ENCODE measurements at places on chromosomes 13 and 19. TPM values are rescaled to one million over a fixed set of nuclear protein-coding genes. Genes with fewer than 3 reads are reported as not detected.
A peak's percentile ranks its signal among the peaks of the same experiment; 100 is the strongest.

Gene C19orf38
- total RNA-seq, result 0.66 TPM

Gene PCDH17
- total RNA-seq, result not detected

DNA sequence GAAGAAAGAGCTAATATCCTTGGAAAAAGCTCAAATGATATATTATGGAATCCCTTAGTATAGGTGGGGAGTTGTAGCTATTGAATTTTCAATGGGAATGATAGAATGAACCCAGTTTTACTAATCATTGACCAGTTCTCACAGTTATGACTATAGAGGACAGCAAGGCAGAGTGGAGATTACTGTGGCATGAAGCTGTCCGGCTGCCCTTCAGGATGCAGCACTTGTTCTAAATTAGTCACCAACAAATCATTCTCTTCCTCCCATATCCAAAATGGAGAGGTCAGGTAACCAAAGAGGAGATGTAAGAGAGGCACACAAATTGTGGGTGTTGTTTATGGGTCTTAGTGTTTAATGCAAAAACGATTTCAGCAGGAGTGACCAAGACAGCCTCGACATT is 1490.0 kb upstream of the MIR17HG start:
- H3K27ac ChIP-seq, result no peak overlapping the region
- H3K27me3 ChIP-seq, result no peaks in the 10 kb centered on the region
- H3K4me3 ChIP-seq, result no peak overlapping the region
- H3K4me1 ChIP-seq, result no peaks in the 10 kb centered on the region
- H3K36me3 ChIP-seq, result no peaks in the 10 kb centered on the region

- H3K4me3 ChIP-seq, result no peak overlapping the region
- DNase-seq, result peak; percentile 68
- no peaks in the 10 kb centered on the region for H3K27me3 ChIP-seq
- no peaks in the 10 kb centered on the region for H3K36me3 ChIP-seq
- no peak overlapping the region for H3K27ac ChIP-seq
- H3K4me1 ChIP-seq, result peaks cover 10% of the 10 kb centered on the region
Observed at GRCh38 chr13:44620057-44620456, 43.9 kb upstream of the TSC22D1 start.

DNA sequence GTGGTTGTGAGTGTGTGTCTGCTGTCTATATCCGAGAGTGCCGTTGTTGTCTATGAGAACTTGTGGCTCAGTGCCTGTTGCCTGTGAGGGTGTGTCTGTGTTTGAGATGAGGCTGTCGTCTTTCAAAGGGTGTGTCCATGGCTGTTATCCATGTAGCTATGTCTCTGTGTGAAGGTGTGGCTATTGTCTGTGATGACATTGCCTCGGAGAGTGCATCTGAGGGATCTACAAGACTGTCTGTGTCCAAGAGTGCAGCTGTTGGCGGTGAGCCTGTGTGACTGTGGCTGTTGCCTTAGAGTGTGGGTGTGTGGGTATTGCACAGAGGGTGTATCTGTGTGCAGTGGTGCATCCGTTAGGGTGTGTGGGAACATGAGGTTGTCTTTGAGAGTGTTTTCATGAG is 4.9 kb downstream of the NUMBL start:
- peaks cover 35% of the 10 kb centered on the region for H3K36me3 ChIP-seq
- peaks cover 3% of the 10 kb centered on the region for H3K27me3 ChIP-seq
- no peak overlapping the region for H3K4me3 ChIP-seq
- H3K27ac ChIP-seq, result no peak overlapping the region
